ENCODE measurements at places on chromosomes 7 and 10. TPM values are rescaled to one million over a fixed set of nuclear protein-coding genes. Genes with fewer than 3 reads are reported as not detected.

DNA sequence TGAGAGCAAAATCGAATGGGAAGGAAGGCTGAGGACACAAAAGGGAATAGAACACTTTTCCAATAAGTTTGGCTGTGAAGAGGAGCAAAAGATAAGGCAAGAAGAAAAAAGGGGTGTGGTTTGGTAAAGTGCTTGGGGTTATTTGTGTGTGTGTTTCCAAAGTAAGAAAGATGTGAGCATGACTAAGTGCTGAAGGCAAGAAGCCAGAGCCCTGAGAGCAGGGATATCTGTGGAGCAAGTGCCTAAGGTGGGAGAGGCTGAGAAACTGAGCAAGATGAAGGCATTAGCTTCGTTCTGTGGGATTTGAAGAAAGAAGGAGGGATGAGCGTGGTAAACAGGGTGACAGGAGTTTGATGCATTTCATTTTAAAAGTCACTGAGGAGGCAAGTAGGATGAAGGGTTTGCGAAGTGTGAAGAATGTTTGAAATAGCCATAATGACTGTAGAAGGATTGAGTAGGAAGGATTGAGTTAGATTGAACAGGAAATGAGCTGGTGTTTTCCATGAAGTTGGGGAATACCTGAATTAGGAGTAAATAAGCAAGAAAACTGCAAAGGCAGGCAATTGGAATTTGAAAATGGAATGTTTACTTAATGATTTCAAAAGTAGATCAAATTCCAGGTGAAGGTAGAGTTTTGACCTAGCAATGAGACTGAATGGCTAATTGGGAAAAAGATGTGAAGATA is 19.9 kb upstream of the SP4 start:
- no peak for DNase-seq

- DNase-seq = no peak
These were observed 20.3 kb upstream of the KLF6 start for GRCh38 chr10:3805201-3805790.

GRCh38 chr7:50272808-50273207 is 31.7 kb upstream of the IKZF1 start:
- no peak for DNase-seq

- no peak for DNase-seq
These were observed 47.0 kb upstream of the RPA3 start for GRCh38 chr7:7765422-7765821.

DNA sequence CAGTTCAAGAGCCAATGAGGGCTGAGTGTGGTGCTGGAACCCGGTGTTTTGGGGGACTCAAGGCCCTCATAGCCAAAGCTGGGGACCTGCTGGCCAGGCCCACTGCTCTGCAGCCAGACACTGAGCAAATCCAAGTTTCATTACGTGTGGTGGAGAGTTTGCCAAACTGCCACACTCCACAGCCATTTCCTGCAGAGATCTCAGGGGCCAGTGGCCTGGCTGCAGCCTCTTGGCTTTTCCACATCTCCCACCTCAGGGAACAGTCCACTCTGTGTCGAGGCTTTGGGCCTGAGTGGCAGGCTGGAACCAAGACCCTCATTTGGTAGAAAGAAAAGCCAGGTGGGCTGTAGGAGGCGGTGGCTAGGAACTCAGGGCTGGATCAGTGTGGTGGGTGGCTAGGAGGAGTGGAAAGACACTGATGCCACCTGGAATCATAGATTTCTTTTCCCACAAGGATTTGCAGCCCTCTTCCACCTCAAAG is 3.2 kb downstream of the HOXA11 start:
- DNase-seq = no peak

GRCh38 chr10:119507115-119507514 is 35.4 kb downstream of the RGS10 start:
- DNase-seq = no peak

DNA sequence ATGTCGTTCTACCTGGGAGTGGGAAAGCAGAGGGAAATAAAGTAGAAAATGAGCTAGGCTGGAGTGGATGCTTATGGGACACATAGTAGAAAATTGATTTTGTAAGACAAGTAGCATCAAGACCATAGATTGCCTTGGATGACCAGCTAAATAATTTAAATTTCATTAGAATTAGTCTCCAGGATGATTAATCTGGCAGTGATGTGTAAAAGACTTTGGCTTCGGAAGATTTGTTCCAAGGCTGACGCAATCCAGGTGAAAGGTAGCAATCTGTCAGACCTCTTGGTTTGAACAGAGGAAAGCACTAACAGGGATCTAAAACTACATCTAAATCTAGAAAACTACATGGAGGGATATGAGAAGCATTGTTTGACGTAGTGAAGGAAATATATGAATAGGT is 236.5 kb downstream of the ARL4A start:
- DNase-seq = no peak

- no peak for DNase-seq
These were observed 33.2 kb downstream of the GNAT3 start for GRCh38 chr7:80478683-80479082.

GRCh38 chr10:109173937-109174336 is 749.4 kb downstream of the XPNPEP1 start:
- DNase-seq = no peak

The LGI1 gene
- total RNA-seq = not detected

The CLEC2L gene
- total RNA-seq = not detected

DNA sequence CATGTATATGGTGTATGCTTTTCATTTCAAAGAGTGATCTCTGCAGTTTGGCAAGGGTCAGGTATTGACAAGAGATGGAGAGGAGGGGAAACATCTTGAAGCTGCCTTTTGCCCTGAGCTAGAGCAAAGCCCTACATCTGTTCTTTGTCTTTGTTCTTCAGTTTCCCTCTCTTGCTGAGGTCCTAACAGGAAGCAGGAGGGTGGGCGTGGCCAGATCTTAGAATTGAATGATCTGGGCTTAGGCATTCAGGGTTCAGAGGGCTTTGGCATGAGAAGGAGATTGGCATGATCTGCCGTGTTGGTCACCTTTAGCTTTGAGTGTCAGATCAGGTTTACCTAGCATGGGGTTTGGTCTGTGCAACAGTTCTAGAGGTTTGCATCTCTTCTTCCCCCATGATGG is 41.3 kb downstream of the LRMDA start:
- DNase-seq = no peak

The IKZF1 gene
- total RNA-seq = 23.5 TPM

The TAS2R41 gene
- not detected for total RNA-seq

DNA sequence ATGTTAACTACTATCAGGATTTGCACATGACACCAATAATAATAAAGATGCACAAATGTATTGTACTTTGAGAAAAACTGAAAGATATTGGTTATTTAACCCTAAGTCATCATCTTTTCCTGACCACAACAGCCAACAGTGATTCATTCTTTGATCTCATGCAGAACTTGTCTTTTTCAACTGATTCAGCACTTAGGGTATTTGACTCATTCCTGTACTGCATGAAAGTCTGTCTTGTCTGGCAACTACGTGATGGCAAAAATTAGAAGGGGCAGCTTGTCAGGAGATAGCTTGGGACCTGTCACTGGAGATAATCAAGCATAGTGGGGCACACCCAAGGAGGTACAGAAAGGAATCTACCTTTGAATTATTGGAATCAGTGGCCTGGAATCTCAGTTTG is 77.8 kb upstream of the LRRC17 start:
- DNase-seq = no peak

- DNase-seq = no peak
These were observed 36.0 kb downstream of the ZNRF2 start for GRCh38 chr7:30320392-30320791.

DNA sequence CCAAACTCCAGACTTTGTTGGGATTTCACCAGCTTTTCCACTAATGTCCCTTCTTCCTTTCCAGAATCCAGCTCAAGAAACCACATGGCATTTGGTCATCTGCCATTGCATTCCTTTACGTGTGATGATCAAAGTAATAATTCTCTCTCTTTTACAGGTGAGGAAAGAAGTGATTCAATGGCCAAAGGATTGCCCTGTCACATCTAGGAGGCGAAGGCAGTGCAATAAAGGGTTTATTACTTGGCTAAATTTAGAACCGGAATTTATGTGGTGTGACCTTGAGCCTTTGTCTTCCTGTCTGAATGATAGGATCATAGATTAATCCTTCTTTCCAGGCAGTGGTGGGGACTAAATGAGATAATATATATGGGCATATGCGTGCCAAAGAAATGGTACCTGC is 58.3 kb upstream of the COBL start:
- DNase-seq = no peak

DNA sequence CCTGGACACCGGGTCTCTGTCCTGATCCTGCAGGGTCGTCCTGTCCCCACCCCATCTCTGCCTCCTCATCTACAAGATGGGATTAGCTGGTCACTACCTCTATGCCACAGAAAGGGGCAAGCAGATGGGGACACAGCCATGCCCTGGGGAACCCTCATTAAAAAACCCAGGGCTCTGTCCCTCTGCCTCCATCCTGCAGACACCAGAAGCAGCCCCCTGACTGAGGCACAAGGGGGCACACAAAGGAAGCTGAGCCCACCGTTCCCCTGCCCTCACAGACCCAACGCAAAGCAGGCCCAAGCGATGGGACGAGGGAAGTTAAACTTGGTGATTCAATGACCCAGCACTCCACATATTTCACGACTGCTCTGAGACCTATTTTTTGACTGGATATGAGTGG is 142.4 kb downstream of the TCERG1L start:
- DNase-seq = no peak

The ZNF12 gene
- 12.4 TPM for total RNA-seq

DNA sequence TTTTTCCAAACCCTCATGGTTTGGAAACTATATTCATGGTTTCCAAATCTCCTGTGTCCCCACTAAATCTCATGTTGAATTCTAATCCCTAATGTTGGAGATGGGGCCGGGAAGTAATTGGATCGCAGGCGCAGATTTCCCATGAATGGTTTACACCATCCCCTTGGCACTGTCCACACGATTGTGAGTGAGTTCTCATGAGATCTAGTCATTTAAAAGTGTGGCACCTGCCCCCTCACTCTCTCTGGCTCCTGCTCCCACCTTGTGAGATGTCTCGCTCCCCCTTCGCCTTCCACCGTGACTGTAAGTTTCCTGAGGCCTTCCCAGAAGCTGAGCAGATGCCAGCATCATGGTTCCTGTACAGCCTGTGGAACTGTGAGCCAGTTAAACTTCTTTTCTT is 3.3 kb upstream of the MTPAP start:
- no peak for DNase-seq

GRCh38 chr7:129147731-129148130 is 3.2 kb downstream of the TSPAN33 start:
- no peak for DNase-seq

DNA sequence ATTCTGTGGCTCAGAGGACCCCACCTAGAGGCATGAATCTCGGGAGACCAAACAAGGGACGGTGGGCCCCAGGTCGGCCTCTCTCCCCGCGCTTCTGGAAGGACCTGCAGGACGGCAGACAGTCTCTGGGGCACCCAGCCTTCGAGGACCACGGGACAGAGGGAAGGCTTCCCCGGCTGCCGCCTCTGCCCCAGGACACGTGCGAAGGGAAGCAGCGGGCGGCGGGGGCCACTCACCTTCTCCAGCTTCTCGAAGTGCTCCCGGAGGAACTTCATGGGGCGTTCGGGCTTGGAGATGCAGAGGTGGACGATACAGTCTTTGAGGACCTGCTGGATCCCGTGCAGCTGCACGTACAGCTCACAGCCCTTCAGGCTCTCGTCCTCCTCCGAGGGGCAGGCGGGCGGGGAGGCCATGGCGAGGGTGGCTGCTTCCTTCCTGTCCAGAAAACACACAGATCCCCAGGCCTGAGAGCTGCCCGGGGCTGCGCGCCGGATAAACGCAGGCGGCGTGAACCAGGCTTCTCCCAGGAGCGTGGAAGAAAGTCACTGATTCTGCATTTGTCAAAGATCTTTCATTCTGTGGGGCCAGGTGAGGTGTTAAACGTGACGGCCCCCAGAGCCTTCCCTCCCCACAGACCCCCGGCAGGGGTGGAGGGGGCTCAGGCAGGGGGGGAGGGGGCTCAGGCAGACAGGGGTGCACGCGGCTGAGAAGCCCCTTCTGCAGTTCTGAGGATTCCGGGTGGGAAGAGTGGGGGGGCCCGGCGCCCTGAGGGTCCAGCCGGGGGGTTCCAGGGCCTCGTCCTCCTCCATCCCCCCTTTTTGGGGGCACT is 15.2 kb upstream of the DNAAF5 start:
- DNase-seq = no peak

GRCh38 chr10:119335671-119336353 is 128.4 kb downstream of the GRK5 start:
- DNase-seq = no peak

The EPDR1 gene
- total RNA-seq = 9.1 TPM

- DNase-seq = no peak
These were observed 39.5 kb downstream of the FAM53B start for GRCh38 chr10:124704428-124705380.

The VIPR2 gene
- 3.6 TPM for total RNA-seq

DNA sequence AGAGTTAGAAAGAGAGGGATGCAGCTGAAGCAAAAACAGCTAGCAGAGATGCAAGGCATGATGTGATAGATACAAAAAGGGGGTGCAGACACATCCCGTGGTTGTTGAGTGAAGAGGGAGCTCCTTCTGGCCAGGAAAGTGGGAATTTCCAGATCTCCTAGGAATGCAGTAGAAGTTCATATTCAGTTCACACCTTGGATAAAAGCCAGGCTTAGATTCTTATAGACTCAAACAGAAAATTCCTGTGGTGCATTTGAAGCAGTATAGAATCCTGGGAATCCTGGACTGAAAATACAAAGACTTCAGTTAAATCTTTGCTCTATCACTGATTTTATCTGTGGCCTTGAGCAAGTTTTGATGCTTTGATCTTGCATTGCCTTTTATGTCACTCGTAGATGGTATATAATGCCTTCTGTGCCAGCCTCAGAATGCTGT is 33.9 kb downstream of the SGPL1 start:
- no peak for DNase-seq

The LRMDA gene
- 14.9 TPM for total RNA-seq

- DNase-seq = no peak
These were observed 21.6 kb downstream of the NT5C3A start for GRCh38 chr7:33040803-33041516.

DNA sequence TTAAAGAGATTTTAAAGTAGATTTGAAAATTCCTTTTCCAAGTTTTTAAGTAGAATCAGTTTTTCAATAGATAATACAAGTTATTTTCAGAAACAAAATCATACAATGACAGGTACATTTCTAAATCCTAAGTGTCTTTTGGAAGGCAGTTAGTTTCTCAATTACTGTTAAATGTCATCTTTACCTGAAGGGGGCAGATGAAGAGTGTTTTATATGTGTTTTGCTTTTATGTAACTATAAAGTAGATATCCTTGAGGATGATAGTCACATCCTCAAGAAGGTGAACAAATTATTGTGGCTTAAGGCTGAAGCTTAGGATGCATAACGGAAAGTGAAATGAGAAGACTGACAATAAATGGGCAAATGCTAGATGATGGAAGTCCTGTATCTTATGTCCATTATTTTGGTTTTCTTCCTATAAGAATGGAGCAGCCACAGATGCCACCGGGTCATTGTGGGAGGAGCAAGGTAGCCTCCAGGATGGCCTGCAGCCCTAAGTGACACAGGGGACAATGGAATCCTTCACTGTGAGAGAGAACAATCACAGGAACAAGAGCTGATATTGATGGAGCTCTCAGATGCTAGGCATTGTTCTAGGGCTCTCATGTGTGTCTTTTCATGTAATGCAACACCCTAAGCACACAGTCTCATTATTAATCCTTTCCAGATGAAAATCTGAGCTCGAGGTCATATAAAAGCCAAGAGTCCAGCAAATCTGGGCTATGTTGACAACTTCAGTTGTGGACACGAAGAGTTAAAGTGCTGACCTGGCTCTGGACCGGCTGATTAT is 14.1 kb upstream of the MKX start:
- DNase-seq = no peak
